ENCODE measurements at places on chromosomes 3 and 15.

GRCh38 chr15:68229386-68230156 is at the start of gene CLN6:
CLN6 (minus strand) TSS chr15:68229728; CDS start chr15:68229584, 144 bp downstream.
- peak; percentile 66 for DNase-seq

DNA sequence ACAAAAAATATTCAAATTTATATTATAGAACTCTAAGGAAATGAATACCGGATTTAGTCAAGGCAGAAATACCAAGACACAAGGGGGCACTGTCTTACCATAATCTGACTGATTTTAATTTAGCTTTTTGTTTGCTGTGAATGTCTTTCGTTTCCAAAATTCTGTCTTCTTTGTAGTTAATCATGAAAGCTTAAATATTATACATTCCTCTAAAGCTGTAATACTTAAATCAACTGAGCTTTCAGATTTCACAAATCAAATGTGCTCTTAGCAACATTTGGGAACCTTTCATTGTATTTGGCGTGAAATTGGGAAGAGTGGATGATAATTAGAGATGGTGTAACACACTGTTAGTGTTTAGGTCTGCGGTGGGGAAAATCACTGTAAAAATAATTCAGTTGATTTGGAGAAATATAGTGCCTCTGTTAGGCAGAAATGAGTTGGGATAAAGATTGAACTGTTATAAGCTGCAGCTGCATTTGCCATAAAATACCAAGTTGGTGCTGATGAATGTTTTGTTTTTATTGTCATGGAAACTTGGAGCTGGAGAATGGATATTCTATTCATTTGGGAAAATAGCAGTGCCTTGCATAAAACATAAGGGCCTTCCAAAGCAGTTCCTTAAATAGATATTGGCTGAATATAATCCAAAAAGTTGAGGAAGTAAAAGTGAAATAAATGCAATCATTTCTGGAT is 228.2 kb downstream of the TCF12 start:
- DNase-seq: no peak

- DNase-seq: no peak
Measured at GRCh38 chr3:1501406-1502115, 408.7 kb downstream of the CNTN6 start.

DNA sequence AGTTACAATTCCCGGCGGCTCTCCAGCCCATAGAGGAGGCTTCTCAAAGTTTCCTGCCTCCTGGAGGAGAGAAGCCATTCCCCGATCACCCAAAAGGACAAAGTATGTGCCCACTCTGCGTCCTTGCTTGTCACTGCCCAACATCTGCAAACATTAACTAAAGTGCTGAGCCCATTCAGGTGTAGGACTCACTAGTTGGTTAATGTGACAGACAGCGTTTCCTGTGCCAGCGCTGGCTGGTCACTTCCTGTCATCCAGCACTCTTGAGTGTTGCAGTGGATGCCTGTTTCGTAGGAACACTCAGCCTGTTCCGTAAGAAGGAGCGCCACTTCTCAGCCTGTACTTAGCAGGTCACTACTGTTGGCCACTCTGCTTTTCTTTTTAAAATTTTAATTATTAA is 100.3 kb downstream of the APBA2 start:
- DNase-seq: no peak

DNA sequence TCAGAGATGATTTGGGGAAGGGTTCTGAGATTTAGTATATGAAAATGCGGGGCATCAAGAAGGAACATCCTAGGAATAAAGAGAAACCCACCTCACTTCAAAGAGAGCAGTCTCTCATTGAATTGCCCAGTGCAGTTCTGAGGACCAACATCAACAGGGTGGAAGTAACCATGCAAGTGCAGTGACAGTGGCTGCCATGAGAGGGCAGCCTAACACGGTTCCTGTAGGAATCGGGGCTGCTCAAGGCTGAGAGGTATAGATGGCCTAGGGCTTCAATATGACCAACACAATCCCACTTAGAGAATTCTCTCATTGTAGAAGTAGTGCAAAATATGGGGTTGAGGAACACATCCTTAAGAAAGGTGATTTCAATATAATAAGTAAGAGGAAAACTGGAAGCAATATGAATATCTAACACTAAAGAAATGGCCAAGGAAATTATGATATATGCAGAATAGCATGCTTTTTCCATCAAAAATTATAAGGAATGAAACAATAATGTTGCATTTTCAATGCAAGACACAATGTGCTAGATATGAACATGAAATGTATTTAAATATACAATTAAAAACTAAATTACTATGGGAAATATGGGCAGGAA is 51.1 kb upstream of the ARRDC4 start:
- DNase-seq: no peak

DNA sequence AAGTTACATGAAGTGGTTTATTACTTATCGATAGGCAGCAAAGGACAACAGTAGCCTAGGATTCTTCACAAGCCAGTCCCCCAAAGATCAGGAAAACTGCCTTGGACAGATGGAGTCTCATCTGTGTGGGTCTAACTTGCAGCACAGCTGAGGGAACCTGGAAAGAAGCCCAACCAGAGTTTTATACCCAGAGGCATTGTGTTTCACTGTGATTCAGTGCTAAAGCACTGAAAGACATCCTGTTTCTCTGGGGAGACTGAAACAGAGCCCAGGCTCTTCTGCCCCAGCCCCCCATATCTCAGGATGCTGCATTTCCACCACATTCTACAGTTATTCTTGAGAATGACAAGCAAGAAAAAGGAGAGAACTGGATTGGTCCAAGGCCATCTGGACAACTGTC is 48.2 kb upstream of the PYDC2 start:
- DNase-seq: no peak

DNA sequence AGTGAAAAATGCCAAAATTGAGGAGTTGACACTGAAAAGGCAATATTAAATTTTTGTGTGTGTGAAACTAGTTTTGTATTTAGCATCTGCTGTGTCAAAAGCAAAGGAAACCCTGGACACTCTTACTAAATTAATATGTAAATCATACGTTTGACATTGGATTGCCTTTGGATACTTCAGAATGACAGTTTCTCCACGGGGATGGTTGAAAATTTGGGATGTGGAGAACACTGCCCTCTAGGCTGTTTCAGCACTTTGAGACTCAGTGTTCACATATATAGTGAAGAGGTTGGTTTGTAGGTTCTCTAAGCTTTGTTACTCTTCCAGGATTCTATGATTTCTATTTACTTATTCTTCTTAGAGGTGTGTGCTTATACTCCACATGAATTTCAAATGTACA is 3.0 kb downstream of the ROBO2 start:
- no peak for DNase-seq

GRCh38 chr3:73804204-73804603 is 179.5 kb upstream of the PDZRN3 start:
- no peak for DNase-seq

GRCh38 chr3:186700267-186700666 is 16.9 kb upstream of the KNG1 start:
- DNase-seq: no peak

DNA sequence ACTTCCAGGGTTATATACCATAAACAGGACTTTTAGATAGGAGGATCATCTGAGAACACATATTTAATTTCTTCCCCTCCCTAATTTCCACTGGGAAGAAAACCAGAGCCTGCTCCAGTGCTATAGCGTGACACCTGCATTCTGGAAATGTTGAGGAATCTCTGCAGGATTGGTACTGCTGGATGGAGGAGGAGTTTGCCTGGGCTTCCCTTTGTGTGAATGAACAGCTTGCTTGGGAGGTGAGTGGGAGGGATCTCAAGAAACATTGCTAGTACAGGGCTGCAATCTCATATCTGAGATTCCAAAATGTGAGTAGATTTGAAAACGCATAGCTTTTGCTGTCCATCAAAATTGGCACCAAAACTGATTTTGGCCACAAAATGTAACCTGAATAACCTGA is 295.9 kb upstream of the RGMA start:
- DNase-seq: no peak

GRCh38 chr3:111739311-111739911 is 119.7 kb upstream of the PHLDB2 start:
- DNase-seq: no peak

DNA sequence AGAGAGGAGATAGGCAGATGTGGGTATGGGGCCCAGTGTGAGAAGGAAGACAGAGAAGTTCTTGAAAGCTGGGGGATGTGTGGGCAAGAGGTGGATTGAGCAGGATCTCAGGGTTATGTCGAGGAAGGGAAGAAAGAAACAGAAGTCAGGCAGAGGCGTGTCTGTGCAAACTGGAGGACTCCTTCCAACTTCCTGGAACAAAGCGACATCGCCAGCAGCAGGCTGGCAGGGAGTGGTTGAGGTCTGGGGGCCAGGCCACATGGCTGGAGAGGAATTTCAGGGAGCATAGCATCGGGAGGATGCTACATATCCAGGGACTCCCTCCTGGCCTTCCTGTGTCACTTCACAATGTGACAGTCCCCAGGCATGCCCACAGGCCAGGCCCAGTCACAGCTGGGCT is 42.9 kb upstream of the MYZAP start:
- DNase-seq: no peak

GRCh38 chr3:53693451-53693850 is 152.8 kb downstream of the CHDH start:
- DNase-seq: no peak

DNA sequence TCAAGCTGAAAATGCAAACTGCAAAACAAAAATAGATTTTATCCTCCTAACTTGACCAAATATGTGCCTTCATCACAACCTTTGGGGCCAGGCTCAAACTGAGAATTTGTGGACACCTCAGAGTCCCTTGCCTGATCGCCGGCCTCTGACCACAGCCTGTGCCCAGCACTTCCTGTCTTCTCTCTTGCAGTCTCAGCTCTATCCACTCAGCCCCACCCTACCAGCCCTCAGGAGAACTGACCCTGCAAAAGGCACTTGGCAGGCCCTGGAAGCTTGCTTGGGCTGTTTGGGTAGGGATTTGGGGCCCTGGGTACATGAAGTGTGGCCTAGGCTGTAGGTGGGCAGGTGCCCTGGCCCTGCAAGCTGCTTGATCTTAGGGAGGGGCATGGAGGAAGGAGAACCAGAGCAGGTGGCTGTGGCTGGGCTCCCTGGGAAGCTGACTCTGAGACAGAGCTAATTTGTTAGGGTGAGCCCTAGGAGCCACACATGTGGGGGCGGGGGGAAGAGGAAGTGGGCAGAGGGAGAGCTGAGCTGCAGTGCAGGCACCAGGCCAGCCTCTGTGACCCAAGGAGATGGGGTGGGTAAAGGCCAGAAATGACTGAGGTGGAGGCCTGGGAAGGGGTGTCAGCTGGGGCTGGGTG is 8.6 kb downstream of the CLEC3B start:
- no peak for DNase-seq

DNA sequence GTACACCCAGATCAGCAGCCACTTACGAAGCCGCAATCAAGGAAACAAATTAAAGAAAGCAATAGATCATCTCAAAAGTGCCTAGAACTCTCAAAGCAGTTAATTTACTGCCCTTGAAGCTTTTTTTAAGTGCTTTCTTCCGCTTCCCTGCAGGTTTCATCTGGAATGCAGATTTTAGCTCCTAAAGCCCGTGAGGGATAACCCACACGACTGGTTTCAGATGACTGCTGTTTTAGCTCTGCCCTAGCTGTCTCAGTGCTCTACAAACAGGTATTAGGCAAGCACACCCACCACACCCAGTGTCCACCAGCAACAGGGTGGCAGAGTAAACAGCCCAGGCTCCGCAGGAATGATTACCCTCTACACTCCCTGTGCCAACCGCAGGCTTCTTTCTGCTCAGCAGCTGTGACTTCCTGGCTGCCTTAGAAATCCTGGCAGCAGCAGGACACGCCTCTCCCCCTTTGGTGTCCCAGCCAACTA is 126.0 kb downstream of the FMN1 start:
- DNase-seq: no peak

DNA sequence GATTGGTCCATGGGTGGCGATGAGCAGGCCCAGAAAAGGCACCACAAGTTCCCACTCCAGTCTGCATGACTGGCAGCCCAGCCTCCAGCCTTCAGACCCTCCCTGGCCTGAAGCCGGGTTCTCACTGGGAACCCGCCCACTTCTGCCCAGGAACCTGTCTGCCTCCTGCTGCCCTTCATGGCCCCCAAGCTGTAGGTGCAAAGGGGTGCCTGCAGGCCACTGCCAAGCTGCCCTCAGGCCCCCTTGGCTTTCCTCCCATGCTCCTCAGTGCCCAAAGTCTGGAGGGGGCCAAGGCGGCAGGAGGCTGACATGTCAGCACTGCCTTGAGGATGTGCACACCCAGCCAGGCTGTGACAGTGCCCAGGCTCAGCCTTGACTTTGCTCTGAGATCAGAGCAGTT is 488.5 kb upstream of the THBS1 start:
- no peak for DNase-seq

- DNase-seq: no peak
Measured at GRCh38 chr3:15333099-15333955, 941 bp upstream of the SH3BP5 start.

DNA sequence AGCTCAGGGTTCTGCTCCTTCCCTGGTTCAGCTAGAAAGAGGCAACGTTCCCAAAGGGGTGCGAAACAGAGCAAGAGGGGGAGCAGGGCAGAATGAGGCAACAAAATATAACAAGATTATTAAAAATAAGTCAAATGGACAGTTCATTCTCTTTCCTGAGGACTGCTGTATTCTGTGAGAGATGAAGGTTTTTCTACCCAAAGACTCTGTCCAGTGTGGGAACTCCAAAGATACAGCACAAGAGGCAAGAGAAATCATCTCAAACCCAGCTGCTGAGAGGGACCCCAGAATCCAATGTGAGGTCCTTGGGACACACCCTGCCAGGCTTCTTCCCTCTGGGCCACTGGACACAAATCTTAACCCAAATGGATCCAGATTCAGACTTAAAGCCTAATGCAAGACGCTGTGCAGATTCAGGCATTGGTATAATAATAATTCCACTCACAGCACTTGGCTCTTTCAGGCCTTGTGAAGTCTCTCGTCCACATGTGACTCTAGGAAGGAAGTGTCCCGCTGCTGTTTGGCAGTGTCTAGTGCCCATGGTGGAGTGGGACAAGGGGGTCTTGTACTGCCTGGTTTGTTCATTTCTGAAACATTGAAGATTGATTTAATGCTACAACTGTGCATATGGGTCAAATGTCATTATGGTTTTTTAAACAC is 14.5 kb upstream of the ARHGAP31 start:
- no peak for DNase-seq

DNA sequence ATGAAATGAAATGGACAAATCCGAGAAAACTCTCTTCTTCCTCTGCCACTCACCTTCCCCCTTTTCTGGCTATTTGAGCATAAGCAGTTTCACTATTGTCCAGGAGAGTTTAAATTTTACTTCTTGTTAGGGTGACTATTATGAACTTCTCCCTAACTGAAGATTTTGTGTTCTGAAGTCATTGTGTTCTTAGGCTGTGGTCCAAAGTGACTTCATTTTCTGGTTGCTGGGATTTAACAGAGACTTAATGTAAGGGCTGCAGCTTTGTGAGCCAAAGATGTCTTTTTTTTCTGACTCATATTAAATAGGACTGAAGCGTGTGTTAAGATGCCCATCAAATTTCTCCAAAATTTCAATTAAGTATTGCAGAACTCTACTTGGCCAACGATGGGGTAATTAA is 46.5 kb upstream of the FSTL1 start:
- DNase-seq: no peak

- no peak for DNase-seq
Measured at GRCh38 chr3:132726341-132726823, 4.2 kb upstream of the NPHP3 start.

- DNase-seq: no peak
Measured at GRCh38 chr15:24944954-24945353, 9.8 kb upstream of the SNRPN start.

- DNase-seq: no peak
Measured at GRCh38 chr3:196777836-196778235, 38.2 kb downstream of the PAK2 start.

GRCh38 chr15:76947454-76947853 is 15.9 kb downstream of the RCN2 start:
- no peak for DNase-seq

GRCh38 chr3:81929697-81930096 is 168.3 kb upstream of the GBE1 start:
- DNase-seq: no peak
